ENCODE measurements at places on chromosomes 7 and 10.

DNA sequence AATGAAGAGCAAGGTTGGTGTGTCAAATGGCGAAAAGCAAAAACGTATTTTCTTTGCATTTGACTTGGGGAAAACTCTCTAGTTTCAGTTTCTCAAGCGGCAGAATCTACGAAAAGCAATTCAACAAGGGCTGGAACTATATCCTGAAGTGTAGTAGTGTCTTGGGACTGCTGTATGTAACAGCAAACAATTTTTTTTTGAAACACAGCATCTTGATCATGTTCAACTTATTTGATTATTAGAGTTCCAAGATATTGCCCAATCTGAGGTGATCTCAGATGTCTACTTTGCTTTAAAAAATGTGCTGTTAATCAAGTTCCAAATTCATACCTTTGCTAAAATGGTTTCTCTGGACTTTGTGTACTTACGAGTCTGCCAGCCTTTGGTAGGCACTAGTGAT is 120.6 kb downstream of the ZWINT start:
- DNase-seq: no peak

GRCh38 chr7:112421666-112422486 is 28.4 kb upstream of the IFRD1 start:
- DNase-seq: no peak

- DNase-seq: peak; percentile 4
Measured at GRCh38 chr7:42522227-42522991, 285.4 kb upstream of the GLI3 start.

DNA sequence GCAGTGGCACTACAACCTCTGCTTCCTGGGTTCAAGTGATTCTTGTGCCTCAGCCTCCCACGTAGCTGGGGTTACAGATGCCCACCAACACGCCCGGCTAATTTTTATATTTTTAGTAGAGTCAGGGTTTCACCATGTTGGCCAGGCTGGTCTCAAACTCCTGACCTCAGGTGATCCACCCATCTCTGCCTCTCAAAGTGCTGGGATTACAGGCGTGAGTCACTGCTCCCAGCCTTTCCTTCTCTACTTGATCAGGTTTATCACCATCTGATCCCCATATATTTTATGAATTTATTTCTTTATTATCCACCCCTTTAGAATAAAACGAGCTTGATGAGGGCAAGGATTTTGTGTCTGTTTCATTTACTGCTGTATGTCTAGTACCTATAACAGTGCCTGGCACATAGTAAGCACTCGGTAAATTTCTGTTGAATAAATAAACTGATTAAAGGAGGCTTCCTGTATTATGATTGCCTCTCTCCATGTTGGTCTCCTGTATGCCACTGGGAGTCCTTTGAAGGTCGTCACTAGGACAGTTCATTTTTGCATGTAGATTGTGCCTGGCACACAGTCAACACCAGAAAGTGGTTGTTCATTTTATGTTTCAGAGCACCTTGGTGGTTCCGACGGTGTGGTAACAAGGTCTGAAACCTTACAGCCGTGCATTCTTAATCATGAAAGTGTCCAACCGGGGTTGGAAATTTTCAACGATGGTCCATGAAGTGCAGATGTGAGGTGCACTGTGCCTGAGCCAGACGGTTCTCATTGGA is 9.6 kb upstream of the EIF3A start:
- DNase-seq: no peak

GRCh38 chr7:142352543-142352942 is 94.7 kb upstream of the PRSS58 start:
- DNase-seq: no peak

- DNase-seq: no peak
Measured at GRCh38 chr7:23967949-23968599, 258.1 kb downstream of the STK31 start.

DNA sequence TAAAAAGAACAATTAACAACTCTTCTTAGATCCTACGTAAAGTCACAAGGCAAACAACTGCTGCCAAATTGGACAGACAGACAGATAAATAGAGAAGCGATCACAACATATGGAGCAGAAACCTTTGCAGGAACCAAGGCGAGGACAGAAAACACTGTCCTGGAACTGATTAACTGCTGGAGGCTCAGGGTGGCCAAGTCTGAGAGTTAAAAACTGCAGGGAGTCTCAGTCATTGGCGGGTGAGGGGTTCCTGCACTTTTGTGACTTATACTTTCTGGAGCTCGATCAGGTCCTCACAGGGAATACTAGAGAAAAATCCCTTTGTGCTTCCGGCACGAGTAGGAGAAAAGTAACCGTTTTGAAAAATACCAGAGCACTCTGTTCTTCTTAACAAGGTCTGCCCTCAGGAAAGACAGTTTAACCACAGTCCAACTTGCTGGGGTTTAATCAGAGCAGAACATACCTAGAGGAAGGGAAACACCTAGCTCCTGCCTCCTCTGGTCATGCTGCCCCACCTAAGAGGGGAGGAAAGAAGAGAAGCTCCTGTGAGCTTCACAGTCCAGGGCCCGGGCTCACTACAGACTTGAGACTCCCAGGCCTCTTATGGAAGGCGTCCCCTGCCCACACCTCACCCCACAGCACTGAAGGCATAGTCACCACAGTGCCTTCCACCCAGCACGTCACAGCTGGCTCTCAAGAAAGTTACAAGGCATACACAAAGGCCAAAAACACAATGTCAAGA is 74.9 kb downstream of the LARP4B start:
- no peak for DNase-seq

DNA sequence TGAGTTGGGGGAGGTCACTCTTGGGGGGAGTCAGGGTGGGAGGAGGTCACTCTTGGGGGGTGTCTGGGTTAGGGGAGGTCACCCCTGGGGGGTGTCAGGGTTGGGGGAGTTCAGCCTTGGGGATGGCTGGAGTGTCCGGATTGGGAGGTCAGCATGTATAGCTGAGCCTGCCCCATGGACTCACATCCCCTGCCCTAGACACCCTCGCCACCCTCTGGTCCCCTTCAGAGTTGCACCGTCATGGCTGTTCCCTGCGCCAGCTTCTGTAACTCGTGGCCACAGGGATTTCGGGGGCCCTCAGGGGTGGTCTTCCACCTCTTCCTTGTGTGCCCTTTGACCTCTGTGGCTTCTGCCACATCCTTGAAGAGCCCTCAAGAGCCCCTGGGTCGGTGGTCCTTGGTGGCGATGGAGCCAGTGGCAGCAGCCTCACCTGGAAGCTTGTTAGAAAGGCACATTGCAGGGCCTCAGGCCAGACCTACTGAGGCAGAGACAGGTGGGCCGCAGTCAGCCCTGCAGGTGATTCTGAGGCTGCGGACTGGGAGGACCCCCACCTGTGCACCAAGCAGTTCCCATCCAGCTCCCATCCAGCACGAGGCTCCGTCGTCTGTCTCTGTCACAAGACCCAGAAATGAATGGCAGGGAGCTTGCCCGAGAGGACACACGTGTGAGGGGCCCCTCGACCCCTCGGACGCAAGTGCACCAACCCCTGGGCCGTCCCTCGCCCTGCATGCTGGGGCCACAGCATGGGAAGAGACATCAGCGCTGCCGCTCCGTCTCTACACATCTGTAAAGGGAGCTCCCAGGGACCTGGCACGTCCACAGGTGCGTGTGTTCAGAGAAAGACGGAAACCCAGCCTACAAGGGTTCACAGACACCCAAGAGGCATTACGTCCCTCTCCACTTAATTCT is 44.7 kb upstream of the SUN1 start:
- DNase-seq: peak; percentile 15

DNA sequence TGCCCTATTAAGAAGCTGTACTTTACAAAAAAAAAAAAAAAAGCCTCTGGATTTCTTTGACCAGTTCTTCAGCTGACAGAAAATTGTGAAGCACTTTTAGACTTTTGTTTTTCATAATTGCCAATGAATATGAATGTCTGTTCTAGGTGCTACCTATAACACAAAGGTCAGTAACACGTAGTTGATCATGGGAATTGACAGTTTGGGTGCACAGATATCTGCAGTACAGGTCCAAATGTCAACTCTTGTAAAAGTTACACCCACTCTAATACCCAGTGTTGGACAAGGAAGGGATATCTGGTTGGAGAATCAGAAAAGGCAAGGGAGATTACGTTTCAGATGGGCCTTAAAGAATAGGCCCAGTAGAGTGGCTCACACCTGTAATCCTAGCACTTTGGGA is 1.8 kb downstream of the REEP3 start:
- DNase-seq: no peak

DNA sequence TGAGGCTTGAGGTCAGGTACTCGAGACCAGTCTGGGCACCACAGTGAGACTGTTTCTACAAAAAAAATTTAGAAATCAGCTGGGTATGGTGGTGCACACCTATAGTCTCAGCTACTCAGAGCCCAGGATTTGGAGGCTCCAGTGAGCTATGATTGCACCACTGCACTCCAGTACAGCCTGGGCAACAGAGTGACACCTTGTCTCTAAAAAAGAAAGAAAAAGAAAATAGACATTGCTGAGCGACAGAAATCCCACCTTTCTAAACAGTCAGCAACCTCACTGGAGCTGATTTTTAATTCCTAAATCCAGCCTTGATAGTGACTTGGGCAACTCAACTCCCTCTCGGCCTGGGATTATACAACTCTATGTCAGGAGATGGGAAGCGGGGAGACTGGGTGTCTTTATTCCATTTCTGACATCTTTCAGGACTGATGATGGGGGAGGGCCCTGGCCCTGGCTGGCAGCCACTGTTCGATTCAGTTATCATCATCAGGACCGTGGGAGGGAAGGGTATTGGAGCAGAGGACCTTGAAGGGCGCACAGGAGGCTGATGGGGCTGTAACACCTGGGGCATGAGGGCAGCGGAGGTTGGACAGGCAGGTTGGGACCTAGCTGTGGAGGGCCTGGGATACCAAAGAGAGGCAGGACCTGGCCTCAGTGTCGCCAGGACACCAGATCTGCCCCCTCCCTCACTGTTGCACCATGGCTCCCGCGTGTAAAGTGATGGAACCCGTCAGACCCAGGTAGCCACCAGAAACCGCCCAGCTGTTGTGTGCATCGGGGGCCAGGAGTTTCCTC is 14.7 kb downstream of the HSPB1 start:
- no peak for DNase-seq

GRCh38 chr7:71239586-71240268 is 107.8 kb downstream of the GALNT17 start:
- DNase-seq: no peak

- DNase-seq: no peak
Measured at GRCh38 chr7:150860291-150860977, 8.1 kb downstream of the AOC1 start.

DNA sequence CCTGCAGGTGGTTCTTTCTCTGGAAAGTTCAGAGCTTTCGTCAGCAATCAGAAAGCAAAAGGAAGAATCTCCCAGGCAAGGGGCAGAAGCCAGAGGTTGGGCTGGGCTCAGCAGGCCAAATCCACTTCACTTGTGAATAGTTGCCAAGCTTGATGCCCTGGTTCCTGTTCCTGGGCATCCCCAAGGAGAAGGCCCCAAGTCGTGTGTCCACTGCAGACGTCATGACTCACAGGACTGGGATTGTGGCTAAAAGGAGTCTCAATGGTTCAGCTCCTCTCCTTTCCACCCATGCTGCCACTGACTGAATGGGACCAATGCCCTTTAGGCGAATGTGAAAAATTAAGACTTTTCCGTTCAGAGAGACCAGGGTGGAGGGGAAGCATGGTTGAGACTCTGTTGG is 38.6 kb upstream of the TRIM8 start:
- DNase-seq: peak; percentile 82

DNA sequence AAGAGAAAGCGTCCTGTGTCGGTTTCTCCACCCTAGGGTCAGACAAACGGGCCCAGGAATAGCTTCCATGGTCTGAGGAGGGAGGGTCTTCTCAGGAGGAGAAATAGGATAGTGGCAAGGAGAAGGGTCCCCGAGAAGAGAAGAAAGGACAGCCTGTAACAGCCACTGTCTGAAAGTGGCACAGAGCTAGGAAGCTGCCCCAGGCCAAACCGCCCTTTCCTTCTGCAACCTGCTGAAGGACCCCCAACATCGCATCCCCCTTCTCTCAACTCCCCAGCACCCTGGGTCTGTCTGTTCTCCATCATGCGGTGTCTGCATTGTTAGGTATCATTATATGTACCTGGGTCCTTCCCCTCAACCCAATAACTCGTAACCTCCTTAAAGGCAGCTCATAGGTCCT is 47.1 kb downstream of the COL17A1 start:
- DNase-seq: no peak

GRCh38 chr10:111106081-111106480 is 29.3 kb downstream of the ADRA2A start:
- no peak for DNase-seq

- DNase-seq: no peak
Measured at GRCh38 chr7:73976761-73977618, 51.0 kb upstream of the ELN start.

GRCh38 chr7:7554021-7554432 is 12.7 kb upstream of the MIOS start:
- DNase-seq: peak; percentile 72

DNA sequence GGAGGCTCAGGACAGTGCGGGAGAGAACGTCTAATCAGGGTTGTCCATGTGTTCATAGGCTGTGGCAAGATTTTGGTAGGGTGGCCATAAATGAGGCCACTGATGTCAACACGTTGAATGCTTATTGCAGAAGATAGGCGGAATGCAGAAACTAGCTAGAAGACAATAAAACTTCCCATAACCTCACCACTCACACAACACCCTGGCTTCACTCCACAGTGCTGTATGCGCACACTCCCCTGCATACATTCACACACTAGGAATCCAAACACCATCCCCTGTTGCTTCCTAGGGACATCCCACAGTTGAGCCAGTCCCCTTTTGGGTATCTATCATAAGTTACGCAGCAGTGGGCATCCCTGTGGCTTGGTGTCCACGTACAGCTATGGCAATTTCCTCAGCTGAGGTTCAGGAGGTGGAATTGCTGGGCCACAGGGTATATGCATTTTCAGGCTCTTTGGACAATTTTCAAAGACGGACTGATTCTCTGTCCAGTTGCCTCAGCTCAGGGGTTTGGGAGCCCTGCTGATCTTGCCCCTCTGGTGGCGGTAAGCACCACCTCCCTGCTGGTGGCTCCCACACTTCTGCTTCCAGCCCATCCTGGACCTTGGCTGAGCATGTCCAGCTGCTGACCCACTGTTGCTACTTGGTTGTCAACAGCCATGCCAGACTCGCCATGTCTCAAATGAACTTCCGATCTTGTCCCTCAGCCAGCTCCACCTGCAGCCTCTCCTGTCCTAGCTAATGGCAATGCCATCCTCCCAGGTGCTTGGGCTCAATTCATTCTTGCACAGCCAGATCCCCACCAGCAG is 36.4 kb downstream of the CDH23 start:
- DNase-seq: no peak

- peak; percentile 91 for DNase-seq
Measured at GRCh38 chr10:77628906-77629730, 8.5 kb downstream of the KCNMA1 start.

DNA sequence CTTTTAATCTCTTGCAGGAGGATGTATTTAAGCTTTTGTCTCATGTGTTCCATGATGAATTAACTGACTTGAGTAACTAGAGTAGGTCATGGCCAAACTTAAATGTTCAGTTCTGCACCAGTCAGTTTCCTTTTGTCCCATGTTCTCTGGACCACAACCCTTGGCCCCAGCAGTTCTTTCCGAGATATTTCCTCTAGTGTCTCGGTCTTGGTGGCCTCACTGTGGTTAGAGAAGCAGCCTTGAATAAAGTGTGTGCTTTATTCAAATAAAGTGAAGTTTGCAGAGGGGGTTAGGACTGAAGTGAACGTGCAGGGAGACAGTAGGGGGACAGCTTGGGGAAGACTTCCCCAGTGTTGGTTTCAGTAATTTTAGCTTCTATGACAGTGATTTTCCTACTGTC is 9.3 kb downstream of the ZNF212 start:
- no peak for DNase-seq

- DNase-seq: no peak
Measured at GRCh38 chr7:28606421-28606820, 194.1 kb downstream of the CREB5 start.

Data from ELR (cell line).